Activated CD4-positive, alpha-beta T cell treated with anti-CD3 and anti-CD28 coated beads for 36 hours (primary cell): ENCODE measurements at places on chromosomes 1 and 21.

- H3K27me3 ChIP-seq, result peaks cover 1% of the 10 kb centered on the region
- H3K4me3 ChIP-seq, result no peak overlapping the region
- DNase-seq, result no peak
These were observed 138.7 kb downstream of the LRRC40 start for GRCh38 chr1:70066711-70067110.

DNA sequence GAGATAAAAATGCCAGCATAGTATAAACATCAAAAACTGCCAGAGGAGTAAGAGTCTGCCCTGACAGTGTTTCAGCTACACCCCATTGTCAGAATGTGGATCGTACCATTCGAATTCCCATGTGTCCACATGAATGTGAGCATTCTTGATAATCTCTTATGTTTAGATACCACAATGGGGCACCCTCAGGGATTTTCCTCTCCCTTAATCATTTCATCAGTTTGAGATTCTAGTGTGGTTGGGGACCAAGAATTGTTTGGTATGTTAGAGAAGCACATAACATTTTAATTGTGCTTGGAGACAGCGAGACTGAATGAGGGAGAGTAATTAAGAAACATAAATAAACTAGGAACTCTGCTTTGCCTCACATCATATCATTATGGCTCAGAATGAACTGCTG is 120.2 kb downstream of the ZC3H11B start:
- H3K4me1 ChIP-seq, result no peaks in the 10 kb centered on the region
- H3K27me3 ChIP-seq, result no peaks in the 10 kb centered on the region

- DNase-seq, result no peak
- no peak overlapping the region for H3K4me3 ChIP-seq
- H3K36me3 ChIP-seq, result peaks cover 10% of the 10 kb centered on the region
- peaks cover 23% of the 10 kb centered on the region for H3K4me1 ChIP-seq
These were observed 2.4 kb upstream of the MFSD2A start for GRCh38 chr1:39952359-39953110.

GRCh38 chr1:182286761-182287160 is 104.8 kb downstream of the GLUL start:
- no peak overlapping the region for H3K27ac ChIP-seq
- H3K36me3 ChIP-seq, result no peaks in the 10 kb centered on the region
- no peaks in the 10 kb centered on the region for H3K27me3 ChIP-seq
- H3K4me3 ChIP-seq, result no peak overlapping the region
- peaks cover 9% of the 10 kb centered on the region for H3K4me1 ChIP-seq
